ENCODE measurements at places on chromosomes 2 and 18. TPM values are rescaled to one million over a fixed set of nuclear protein-coding genes. Genes with fewer than 3 reads are reported as not detected.

- no peak overlapping the region for H3K27ac ChIP-seq
- H3K36me3 ChIP-seq, result no peaks in the 10 kb centered on the region
- no peak for DNase-seq
- no peaks in the 10 kb centered on the region for H3K4me1 ChIP-seq
- no peak overlapping the region for H3K4me3 ChIP-seq
- H3K27me3 ChIP-seq, result no peaks in the 10 kb centered on the region
These were observed 55.8 kb downstream of the HRH4 start for GRCh38 chr18:24516261-24516660.

DNA sequence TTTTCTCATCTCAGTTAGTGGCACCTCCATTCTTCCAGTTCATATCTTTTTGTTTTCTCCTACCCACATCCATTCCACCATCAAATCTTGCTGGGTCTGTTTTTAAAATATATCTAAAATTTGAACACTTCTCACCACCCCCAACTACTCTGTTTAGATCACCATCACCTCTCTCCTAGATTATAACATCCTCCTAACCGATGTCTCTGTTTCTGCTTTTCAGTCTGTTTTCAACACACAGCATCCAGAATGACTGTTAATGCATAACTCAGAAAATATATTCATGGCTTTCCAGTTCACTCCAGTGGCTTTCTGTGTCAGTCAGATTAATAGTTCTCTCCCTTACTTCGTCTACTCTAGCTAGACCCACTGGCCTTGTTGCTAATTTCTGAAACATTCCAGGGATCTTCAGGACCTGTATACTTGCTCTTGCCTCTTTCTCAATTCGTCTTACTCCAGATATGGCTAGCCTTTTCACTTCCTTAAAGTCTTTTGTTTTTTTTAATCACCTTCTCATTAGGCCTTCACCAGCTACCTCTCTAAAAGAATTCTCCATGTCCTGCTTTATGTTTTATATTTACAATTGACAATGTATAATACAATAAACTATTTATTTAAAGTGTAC is 105.3 kb downstream of the COMMD1 start:
- no peak overlapping the region for H3K27ac ChIP-seq
- DNase-seq, result no peak
- no peaks in the 10 kb centered on the region for H3K36me3 ChIP-seq
- H3K4me1 ChIP-seq, result no peaks in the 10 kb centered on the region

DNA sequence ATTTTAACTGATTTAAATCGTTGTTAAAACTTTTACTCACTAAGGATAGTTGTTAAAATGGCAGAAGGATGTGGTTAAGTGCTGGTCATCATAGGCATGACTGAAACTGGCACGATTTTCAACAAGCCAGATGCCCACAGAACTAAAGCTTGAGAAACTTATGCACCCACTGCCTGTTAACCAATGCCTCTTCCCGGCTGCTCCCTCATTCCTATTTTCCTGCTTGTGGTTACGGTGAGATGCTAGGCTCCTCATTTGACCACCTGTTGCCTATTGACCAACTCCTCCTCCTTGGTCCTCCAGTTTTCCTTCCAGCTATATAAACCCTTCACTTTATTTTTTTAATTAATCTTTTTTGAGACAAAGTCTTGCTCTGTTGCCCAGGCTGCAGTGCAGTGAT is 238.7 kb downstream of the TFCP2L1 start:
- no peaks in the 10 kb centered on the region for H3K4me1 ChIP-seq
- no peak overlapping the region for H3K4me3 ChIP-seq
- no peaks in the 10 kb centered on the region for H3K36me3 ChIP-seq
- no peak overlapping the region for H3K27ac ChIP-seq

DNA sequence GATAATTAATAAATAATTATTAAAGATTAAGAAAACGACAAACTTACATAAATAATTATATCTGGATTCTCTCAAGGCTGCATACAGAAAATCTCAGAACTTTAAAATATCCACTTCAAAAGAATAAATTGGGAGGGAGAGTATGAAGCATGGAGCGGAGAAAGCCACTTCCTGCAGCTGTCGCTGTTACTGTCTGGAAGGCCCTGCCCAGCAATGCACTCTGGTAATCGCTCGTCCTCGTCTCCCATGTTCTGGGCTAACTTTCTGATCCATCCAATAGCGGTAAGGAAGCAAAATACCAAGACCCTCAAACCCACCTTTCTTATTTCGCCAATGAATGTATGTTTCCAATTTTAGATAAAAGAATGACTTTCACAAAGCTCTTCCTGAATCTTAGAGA is 26.7 kb downstream of the CYRIA start:
- H3K4me3 ChIP-seq, result no peak overlapping the region
- peaks cover 2% of the 10 kb centered on the region for H3K27me3 ChIP-seq
- H3K4me1 ChIP-seq, result peaks cover 17% of the 10 kb centered on the region
- H3K27ac ChIP-seq, result no peak overlapping the region
- DNase-seq, result no peak

DNA sequence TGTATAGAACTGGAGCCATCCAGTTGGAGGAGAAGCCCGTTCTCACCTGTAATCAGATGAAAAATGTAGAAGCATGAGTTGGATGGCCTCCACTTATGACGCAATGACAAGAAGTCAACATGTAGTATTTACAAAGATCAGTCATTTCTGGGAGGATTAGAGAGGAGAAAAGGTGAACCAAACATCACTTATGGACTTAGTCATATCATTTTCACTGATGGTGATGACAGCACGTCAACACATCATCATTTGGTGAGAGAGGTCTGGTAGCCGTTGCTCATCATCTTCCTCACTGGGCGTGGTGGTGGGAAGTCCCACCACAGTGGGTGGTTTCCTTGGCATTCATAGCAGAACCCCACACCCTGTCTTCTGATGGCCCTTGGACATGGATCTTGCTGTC is 264.2 kb upstream of the EPAS1 start:
- no peak for DNase-seq
- no peak overlapping the region for H3K4me3 ChIP-seq
- H3K4me1 ChIP-seq, result peaks cover 50% of the 10 kb centered on the region
- no peaks in the 10 kb centered on the region for H3K27me3 ChIP-seq
- no peak overlapping the region for H3K27ac ChIP-seq
- peaks cover 11% of the 10 kb centered on the region for H3K36me3 ChIP-seq

- H3K27me3 ChIP-seq, result peaks cover 1% of the 10 kb centered on the region
- H3K4me1 ChIP-seq, result no peaks in the 10 kb centered on the region
These were observed 298.2 kb downstream of the CDCA7 start for GRCh38 chr2:173652767-173653431.

DNA sequence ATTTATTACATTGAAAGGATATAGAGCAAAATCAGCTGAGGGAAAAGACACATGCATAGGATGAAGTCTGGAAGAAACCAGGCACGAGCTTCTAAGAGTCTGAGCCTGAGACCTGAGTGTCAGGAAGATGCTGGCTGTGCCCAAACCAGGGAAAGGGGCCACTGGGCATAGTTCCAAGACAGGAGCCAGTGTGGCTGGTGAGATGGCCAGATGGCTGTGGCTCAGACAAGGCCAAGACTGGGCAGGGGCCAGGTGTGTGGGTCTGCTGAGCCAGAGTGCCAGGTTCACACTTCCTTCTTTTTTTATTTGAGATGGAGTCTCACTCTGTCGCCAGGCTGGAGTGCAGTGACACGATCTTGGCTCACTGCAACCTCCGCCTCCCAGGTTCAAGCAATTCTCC is 95.5 kb upstream of the ATG16L1 start:
- no peak for DNase-seq
- peaks cover 1% of the 10 kb centered on the region for H3K27me3 ChIP-seq
- H3K4me3 ChIP-seq, result no peak overlapping the region
- H3K36me3 ChIP-seq, result peaks cover 54% of the 10 kb centered on the region

DNA sequence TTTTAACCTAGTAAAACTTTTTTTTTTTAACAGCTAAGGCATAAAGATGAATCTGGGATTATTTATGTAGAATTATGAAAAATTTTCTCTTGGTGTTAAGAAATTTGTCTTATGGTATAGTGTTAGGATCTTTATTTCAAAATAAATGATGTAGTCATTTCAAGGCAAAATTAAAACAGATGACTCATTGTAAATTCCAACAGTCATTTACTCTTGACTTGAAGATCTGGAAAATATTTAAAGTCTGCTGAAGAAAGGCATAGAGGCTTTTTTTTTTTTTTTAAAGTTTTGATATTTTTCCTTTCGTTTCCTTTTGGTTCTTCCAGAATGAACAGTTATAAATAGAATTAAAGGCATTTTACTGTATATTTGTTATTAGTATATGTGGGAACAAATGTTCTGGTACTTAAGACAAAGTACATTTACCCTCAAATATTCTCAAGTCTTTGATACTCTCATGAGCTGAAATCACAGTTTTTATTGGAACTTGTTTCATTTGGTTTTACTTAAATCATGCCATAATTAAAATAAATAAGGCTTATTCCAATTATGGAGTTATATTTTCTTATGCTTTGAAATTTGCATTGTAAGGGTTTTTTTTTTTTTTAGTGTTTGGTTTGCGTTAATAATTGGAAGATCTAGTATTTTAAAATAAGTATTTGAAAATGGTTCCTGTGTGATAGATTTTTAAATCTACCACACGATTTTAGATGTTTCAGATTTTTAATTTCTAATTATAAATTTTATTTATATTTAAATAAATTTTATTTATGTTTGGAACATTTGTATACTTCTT is 29.9 kb downstream of the GLS start:
- H3K27me3 ChIP-seq, result no peaks in the 10 kb centered on the region
- H3K4me1 ChIP-seq, result no peaks in the 10 kb centered on the region
- no peaks in the 10 kb centered on the region for H3K36me3 ChIP-seq
- no peak overlapping the region for H3K27ac ChIP-seq
- no peak overlapping the region for H3K4me3 ChIP-seq
- no peak for DNase-seq

DNA sequence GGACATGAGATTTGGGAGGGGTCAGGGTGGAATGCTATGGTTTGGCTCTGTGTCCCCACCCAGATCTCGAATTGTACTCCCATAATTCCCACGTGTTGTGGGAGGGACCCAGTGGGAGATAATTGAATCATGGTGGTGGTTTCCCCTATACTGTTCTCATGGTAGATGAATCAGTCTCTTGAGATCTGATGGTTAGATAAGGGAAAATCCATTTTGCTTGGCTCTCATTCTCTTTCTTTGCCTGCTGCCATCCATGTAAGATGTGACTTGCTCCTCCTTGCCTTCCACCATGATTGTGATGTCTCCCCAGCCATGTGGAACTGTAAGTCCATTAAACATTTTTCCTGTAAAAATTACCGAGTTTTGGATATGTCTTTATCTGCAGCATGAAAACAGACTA is 80.9 kb upstream of the GALNT5 start:
- no peak overlapping the region for H3K4me3 ChIP-seq
- no peaks in the 10 kb centered on the region for H3K27me3 ChIP-seq
- no peak overlapping the region for H3K27ac ChIP-seq
- no peaks in the 10 kb centered on the region for H3K36me3 ChIP-seq
- H3K4me1 ChIP-seq, result no peaks in the 10 kb centered on the region

DNA sequence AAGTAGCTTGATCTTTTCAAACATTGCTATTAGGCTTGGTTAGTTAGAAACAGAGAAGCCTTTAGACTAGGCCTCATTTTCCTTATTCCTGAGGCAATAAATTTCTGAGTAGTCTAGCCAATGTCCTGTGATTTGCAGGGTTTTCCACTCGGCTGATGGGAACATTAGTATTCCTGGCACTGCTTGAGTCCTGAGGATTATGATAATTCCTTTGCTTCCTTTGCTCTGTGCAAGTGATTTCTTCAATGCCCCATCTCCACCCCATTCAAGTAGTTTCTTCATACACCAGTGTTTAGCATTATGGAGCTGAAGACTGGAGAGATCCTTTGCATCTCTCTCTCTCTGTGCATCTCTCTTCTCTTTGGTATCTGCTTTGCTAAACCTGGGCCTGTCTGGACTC is 14.3 kb upstream of the SLC4A10 start:
- H3K36me3 ChIP-seq, result no peaks in the 10 kb centered on the region
- no peak overlapping the region for H3K27ac ChIP-seq
- H3K4me3 ChIP-seq, result no peak overlapping the region
- DNase-seq, result no peak
- H3K4me1 ChIP-seq, result peaks cover 4% of the 10 kb centered on the region

DNA sequence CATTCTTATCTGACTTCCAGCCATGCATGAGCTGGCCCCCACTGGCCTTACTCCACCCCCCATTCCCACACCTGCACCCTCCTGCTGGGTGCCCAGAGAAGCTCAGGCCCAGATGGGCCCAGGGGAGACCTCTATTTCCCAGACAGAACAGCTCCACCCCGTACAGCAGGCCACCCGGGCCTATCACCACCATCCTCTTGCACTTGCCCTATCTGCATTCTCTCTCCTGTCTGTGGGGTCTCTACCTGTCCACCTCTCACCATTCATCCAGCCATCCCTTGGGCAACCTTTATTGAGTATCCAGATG is 25.3 kb upstream of the TNS1 start:
- H3K4me3 ChIP-seq, result no peak overlapping the region
- H3K36me3 ChIP-seq, result no peaks in the 10 kb centered on the region
- peaks cover 21% of the 10 kb centered on the region for H3K27me3 ChIP-seq
- H3K4me1 ChIP-seq, result peaks cover 8% of the 10 kb centered on the region
- DNase-seq, result no peak

- H3K36me3 ChIP-seq, result no peaks in the 10 kb centered on the region
- DNase-seq, result no peak
- no peak overlapping the region for H3K27ac ChIP-seq
- no peaks in the 10 kb centered on the region for H3K27me3 ChIP-seq
These were observed 39.5 kb upstream of the FHL2 start for GRCh38 chr2:105438104-105438929.

DNA sequence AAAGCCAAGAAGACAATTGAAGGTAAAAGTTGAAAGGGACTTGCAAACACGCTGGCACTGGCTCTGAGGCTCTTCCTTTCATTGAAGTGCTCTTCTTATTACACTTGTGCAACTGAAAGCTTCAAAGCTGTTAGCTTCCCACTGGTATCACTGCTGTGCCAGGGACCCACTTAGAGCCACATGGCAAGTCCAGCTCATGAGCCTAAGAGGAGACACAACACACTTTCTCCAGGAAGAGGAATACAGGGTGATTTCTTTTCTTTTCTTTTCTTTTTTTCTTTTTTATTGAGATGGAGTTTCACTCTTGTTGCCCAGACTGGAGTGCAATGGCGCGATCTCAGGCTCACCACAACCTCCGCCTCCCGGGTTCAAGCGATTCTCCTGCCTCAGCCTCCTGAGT is 218.2 kb downstream of the ATAD2B start:
- H3K36me3 ChIP-seq, result peaks cover 15% of the 10 kb centered on the region
- H3K4me3 ChIP-seq, result no peak overlapping the region
- DNase-seq, result no peak
- H3K27ac ChIP-seq, result no peak overlapping the region
- H3K27me3 ChIP-seq, result peaks cover 9% of the 10 kb centered on the region
- H3K4me1 ChIP-seq, result no peaks in the 10 kb centered on the region

- no peak for DNase-seq
- no peaks in the 10 kb centered on the region for H3K36me3 ChIP-seq
- H3K27ac ChIP-seq, result no peak overlapping the region
- no peaks in the 10 kb centered on the region for H3K4me1 ChIP-seq
These were observed 193.6 kb downstream of the NRXN1 start for GRCh38 chr2:50838316-50838715.

UGT1A4 gene
- not detected for total RNA-seq

NOSTRIN gene
- total RNA-seq, result not detected

RHBDD1 gene
- 21.9 TPM for total RNA-seq
